ENCODE measurements at places on chromosomes 6 and 20.
A peak's percentile ranks its signal among the peaks of the same experiment; 100 is the strongest.

GRCh38 chr6:112416866-112417265, 69.7 kb downstream of the RFPL4B start:
- peak; percentile 58 for DNase-seq

DNA sequence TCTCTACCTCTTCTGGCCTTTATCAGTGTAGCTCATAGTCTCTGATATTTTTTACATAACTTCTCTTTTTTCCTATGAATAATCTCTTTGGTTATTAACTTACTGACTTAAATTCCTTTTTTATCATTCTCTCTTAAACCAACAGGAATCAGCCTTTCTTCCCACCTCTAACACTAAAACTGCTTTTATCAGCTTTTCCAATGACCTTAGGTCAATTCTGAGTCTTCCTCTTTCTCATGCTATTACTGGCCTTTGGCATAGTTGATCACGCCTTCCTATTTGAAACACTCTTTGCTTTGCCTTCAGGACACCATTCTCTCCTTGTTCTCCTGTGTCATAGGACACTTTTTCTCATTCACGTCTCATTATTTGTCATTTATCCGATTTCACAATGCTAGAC, 8.1 kb upstream of the HINT3 start:
- DNase-seq = no peak

DNA sequence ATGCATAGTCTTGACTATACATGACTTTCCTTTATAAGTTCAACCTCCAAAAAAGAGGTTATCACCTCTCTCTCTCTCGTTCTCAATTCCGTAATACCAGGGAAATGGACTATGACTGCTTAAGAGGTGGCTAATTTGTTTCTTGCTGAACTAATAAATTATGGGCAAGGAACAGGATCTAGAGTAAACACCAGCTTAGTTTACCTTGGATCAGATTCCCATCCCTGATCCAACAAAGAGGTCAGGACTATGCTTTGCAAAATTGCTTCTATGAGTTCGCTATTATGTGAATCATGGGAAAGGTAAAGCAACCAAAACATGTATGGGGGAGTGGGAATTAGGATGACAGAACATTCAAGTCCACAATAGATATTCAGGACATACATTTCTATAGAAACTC, 630.7 kb downstream of the HACE1 start:
- no peak for DNase-seq

DNA sequence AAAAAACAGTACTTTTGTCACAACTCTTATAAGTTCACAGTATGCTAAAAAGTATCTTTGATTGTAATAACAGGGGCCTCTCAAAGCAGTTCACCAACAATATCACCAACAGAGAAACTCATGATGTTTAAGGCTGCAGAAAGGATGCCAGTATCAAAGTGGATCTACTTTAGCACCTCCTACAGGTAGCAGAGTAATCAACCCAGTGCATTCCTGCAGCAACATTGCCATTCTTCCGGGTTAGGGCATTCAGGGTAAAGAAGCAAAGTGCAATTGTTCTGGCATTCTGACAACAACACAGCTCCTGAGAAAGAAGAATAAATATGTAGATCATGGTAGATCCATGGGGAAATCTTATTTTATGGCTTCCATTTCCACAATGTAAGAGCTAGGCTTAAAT, 7.6 kb upstream of the SLC17A4 start:
- no peak for DNase-seq

- DNase-seq = no peak
Observed at GRCh38 chr6:66435321-66435720, 728.3 kb upstream of the EYS start.

GRCh38 chr20:54560357-54560756, 85.0 kb downstream of the DOK5 start:
- DNase-seq = no peak

DNA sequence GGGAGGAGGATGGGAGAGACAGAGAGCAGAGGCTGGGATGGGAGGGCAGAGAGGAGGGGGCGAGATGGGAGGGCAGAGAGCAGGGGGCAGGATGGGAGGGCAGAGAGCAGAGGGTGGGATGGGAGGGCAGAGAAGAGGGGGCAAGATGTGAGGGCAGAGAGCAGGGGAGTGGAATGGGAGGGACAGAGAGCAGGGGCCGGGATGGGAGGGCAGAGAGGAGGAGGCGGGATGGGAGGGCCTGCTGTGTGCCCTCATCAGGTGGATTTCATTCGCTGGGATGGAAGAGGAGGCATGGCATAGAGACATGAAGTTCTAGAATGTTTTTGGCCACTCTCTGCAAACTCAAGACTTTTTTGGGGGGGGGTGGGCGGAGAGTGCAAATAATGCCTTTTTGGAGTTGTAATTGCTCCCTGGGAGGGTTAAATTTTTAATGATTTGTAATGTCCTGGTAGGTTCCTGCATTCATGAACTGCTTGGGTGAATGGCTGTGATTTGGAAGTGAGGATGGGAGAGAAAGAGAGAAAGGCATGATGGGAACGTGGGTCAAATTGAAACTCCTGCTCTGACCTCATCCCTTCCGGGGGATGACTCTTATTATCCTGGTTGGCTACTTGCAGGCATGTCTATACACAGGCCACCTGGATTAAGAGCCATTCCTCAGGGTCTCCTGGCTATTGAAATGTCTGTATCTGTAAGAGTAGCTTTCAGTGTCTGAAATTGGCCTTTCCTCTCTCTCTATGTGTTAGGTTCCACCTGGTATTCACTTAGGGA, 162.4 kb upstream of the AGPAT4 start:
- no peak for DNase-seq

- no peak for DNase-seq
Observed at GRCh38 chr6:169859401-169859977, 108.1 kb downstream of the ERMARD start.

- no peak for DNase-seq
Observed at GRCh38 chr6:51740658-51741057, 346.8 kb downstream of the PKHD1 start.

DNA sequence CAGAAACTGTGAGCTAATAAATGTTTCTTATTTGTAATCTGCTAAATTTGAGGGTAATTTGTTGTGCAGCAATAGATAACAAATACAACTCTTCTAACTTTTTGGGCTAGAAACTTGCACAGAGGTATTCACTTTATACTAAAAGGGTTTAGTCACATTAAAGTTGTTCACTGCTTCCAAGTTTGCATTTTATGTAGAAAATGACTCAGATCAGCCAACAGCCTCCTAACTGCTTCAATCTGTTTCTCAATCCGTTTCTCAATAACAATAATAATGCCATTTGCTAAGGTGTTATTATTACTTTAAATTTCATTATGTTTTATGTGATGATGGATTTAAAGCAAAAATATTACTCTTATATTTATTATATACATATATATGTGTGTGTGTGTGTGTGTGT, 213.9 kb downstream of the CENPW start:
- no peak for DNase-seq

DNA sequence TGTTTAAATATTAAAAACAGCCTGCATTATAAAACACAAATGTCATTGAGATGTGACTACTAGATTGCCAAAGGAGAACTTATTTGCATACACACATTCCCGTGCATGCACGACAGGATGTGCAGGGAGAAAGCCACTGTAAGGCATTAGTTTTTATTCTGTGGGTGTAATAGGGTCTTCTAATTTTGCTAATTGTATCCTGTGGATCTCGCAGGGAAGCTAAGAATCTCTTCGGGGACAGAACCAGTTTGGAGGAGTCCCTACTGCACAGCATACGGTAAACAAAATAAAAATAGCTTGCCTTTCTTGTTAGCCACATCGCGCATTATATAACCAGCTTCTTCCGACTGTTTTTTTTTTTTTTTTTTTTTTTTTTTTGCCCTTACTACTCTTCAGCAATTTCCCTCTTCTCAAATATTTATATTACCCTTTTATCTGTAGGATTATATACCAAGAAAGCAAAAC, 2.0 kb downstream of the ATXN1 start:
- no peak for DNase-seq

GRCh38 chr20:11676630-11677287, 240.9 kb upstream of the BTBD3 start:
- DNase-seq = no peak

- no peak for DNase-seq
Observed at GRCh38 chr6:52666523-52666922, 4.4 kb upstream of the TMEM14A start.

DNA sequence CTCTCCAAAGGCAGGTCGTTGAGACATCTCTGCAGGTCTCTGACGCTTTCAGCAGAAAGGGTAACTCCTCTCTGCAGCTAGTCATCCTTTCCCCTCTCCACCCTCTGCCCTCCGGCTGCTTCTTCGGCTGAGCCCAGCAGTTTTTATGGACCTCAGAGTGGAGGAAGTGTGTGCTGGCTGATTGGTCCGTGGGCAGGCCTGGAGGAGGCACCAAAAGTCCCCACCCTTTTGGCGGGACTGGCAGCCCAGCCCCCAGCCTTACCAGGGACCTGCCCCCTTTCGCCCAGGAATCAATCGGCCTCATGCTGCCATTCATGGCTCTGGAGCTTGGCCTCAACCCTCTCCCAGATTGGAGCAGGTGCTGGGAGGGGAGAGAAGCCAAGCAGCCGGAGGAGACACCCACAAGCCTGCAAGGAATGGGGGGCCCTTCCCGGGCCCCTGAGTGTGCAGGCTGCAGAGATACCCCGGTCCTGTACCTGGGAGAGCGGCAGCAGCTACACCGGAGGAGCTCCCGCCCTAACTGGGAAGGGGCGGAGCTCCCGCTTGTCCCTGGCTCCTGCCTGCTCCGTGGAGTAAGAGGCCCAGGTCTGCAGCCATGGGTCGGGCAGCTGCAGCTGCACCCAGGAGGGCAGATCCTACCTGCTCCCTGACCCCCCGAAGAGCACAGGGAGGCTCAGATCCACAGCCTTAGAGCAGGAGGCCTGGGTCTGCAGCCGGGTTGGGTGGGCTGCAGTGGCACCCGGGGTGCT, 170.3 kb upstream of the SOX4 start:
- no peak for DNase-seq

DNA sequence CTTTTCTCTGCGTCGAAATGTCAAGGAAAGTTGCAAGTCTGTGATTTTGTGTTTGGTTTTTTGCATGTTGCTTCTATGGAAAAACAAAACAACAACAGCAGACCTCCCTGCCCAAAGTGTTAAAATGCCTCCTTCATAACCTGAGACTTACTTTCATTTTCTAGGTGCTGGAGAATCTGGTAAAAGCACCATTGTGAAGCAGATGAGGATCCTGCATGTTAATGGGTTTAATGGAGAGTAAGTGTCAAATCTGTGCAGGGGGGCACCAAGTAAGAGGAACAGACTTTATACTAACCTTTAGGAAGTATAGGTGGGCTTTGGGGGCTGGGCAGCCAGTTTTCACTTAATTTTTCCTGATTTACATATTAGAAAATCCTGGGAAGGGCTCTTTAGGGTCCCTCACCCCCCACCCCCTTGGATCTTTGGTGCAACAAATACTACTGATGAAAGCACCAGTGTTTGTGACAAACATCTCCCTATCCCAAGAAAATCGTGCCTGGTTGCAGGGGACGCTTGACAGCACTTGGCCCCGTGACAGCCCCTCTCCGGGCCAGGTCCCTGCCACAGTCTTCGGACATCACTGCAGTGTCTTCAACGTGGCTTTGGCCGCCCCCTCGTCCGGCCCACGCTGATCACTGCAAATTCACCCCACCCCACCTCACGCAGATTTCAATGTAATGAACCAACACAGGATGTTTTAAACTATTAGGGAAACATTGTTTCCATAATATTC, 43.1 kb downstream of the GNAS start:
- no peak for DNase-seq

DNA sequence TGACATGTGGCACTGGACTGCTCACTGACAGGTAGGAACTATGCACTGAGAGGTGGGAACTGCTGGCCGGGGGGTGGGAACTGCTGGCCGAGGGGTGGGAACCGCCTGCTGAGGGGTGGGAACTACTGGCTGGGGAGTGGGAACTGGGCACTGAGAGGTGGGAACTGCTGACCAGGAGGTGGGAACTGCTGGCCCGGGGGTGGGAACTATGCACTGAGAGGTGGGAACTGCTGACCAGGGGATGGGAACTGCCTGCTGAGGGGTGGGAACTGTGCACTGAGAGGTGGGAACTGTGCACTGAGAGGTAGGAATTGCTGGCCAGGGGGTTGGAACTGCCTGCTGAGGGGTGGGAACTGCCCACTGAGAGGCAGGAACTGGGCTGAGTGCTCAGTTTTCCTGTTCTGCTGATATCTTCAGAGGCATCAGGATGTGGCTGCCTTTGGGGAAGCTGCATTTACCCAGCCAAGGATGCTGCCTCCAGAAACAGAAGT, 90.2 kb downstream of the THBS2 start:
- DNase-seq = no peak

DNA sequence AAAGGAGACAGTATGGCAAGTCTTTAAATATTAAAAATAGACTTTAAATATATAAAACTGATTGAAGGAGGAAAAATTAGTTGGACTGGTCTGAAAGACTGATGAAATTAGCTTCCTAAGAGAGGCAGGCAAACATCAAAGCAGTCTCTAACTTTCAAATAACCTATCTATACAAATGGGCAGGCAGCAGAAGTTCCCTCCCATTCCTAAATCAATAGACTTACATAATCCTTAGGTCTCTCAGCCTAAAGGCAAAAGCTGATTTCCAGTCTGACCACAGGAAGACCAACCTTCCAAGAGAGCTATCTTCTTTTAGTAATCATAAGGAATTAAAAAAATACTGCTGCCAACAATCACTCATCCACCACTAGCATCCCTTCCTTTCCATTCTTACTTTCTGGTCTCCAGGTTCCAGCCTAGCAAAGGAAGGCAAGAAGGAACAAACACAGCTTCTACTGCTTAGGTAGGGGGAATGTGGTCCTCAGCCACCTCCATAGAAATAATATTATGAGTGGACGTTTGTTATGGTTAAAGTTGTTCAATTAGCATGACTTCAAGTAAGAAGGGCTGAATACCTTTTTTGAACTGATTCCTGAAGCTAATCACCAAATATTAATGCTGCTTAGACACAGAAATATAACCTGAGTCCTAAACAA, 44.1 kb downstream of the SESN1 start:
- no peak for DNase-seq

DNA sequence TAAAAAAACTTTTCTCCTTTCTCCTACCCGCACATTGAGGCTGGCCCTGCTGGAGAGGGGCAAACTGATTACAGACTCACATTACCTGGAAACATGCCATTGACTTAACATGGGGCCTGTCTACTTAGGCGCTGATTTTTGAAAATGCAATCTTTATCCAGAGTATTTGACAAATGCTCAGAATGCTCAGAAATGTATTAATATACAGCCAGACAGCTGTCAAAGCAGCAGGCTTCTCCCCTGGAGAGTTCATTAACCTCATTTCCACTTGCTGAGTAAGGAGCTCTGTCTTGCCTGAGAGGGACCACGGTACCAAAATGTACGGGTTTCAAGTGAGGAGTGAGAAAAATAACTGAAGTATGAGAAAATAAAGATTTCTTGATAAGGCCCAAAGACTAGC, 95.7 kb downstream of the PAX1 start:
- DNase-seq = no peak

DNA sequence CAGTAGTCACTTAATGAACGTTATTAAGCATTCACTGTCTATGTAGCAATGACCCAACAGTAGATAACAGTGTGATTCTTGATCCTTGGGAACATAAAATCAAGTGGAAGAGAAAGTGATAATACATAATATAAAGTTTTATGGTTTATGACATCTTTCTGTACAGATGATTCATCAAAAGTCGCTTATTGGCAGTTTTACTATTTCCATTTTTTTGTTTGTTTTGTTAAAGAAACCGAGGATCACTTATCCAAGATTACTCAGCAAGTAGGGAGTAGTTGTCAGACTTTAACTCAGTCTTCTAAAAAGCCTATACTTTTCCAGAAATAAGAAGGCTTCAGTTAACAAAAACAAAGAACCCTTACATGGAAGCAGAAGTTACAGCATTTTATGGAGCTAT, 260.8 kb downstream of the ZFAND3 start:
- no peak for DNase-seq

Measured in BJ (cell line).